Glutamatergic neuron (in vitro differentiated cells): ENCODE measurements at places on chromosomes 2 and 18.

DNA sequence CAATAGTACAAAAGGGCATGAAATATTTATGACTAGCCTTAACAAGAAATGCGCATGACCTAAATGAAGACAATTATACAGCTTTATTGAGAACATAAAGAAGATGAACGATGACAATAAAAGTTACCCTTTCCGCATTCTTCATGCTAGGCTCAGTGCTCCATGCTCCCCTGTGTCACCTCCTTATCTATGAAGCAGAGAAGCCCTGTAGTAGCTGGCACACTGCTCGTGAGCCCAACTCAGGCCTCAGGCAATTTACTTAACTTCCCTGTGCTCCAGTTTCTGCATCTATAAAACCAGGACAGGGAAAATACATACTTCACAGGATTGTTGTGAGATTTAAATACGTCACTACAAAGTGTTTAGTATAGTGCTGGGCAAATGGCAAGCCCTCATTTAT lies 34.5 kb upstream of the NABP1 start:
- H3K4me1 ChIP-seq, result no peaks in the 10 kb centered on the region
- no peak for DNase-seq
- H3K27ac ChIP-seq, result no peak overlapping the region
- H3K36me3 ChIP-seq, result no peaks in the 10 kb centered on the region

DNA sequence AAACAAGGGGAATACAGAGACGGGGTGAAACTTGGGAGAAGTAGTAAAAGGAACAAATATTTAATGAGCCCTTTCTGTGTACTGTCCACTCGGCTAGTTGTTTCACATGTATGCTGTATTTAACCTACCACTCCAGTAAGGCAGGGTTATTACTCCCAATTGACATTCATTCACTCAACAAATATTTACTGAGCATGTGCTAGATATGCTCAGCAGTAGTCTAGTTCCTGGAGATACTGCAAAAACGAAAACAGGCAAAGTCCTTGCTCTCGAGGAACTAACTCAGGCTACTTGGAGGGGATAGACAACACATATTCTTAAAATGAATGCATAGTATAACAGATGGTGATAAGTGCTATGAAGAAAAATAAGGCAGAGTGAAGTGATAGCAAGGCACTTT lies 207.3 kb downstream of the SS18 start:
- peaks cover 17% of the 10 kb centered on the region for H3K36me3 ChIP-seq
- DNase-seq, result no peak
- H3K27me3 ChIP-seq, result peaks cover 2% of the 10 kb centered on the region
- no peak overlapping the region for H3K4me3 ChIP-seq

GRCh38 chr18:59664329-59664728 lies 32.9 kb downstream of the CCBE1 start:
- no peaks in the 10 kb centered on the region for H3K36me3 ChIP-seq
- no peaks in the 10 kb centered on the region for H3K27me3 ChIP-seq
- peaks cover 3% of the 10 kb centered on the region for H3K4me1 ChIP-seq
- H3K27ac ChIP-seq, result no peak overlapping the region
- DNase-seq, result no peak

- H3K4me1 ChIP-seq, result peaks cover 26% of the 10 kb centered on the region
- no peak overlapping the region for H3K4me3 ChIP-seq
- H3K36me3 ChIP-seq, result no peaks in the 10 kb centered on the region
- DNase-seq, result no peak
Measured at GRCh38 chr2:36562973-36563532, 34.9 kb downstream of the FEZ2 start.

GRCh38 chr2:174247474-174248186 lies 702 bp downstream of the OLA1 start:
- H3K4me3 ChIP-seq, result peak overlapping the region; percentile 96
- DNase-seq, result no peak
- peaks cover 3% of the 10 kb centered on the region for H3K27me3 ChIP-seq
- H3K4me1 ChIP-seq, result peaks cover 10% of the 10 kb centered on the region

DNA sequence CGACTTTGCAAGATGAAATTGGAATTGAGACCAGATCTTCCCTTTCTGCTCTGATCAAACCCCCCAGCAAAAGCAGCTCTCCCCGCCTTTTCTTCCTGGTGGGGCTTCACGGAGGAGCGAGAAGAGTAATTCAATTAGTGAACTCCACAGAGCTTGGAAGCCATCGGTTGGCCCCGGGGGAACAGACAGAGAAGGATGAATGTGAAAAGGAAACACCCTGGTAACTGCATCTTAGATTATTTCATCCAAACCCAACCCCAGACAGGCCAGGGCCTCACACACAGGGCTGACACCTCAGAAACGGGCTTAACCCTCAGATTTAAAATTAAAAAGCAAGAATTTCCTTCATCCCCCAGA lies 18.3 kb downstream of the SMAD7 start:
- peak overlapping the region; percentile 0 for H3K27ac ChIP-seq
- peaks cover 52% of the 10 kb centered on the region for H3K4me1 ChIP-seq
- H3K4me3 ChIP-seq, result peak overlapping the region; percentile 69
- no peaks in the 10 kb centered on the region for H3K36me3 ChIP-seq

DNA sequence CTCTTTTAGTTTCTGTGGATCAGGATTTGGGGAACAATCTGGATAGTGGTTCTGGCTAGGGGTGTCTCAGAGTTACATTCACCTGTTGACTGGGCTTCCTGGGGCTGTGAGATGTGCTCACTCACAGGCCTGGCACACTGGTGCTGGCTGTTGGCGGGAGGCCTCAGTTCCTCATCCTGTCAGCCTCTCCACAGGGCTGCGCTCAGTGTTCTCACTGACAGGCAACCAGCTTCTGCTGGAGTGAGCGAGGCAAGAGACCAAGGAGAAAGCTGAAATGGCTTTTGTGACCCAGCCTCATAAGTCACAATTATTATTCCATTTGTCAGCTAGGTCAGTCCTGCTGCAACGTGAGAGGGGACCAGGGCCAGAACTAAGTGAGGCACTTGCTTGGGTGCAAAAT lies 180.6 kb upstream of the GLI2 start:
- H3K4me3 ChIP-seq, result no peak overlapping the region
- DNase-seq, result no peak
- H3K36me3 ChIP-seq, result no peaks in the 10 kb centered on the region
- H3K27ac ChIP-seq, result no peak overlapping the region

DNA sequence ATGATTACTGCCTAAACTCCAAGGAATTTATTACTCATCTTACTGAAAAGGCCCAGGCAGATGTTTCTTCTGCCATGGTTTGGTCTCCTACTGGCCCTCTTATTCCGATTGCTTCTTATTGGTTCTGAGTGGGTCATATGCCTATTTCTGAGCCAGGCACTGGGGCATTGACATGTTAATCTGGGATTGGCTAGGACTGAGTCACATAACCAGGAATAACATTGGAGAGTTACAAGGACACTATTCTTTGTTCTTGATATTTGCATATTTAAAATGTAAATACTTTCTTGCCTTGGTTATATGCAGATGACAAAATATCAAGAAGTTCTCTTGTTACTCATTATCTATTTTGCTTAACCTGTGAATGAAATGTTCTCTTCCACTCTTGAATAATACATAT lies 534.4 kb upstream of the SLC39A10 start:
- no peaks in the 10 kb centered on the region for H3K36me3 ChIP-seq
- H3K27ac ChIP-seq, result no peak overlapping the region
- no peak overlapping the region for H3K4me3 ChIP-seq

GRCh38 chr2:84776011-84776410 lies 104.9 kb downstream of the TRABD2A start:
- no peak for DNase-seq
- no peaks in the 10 kb centered on the region for H3K4me1 ChIP-seq
- H3K27ac ChIP-seq, result no peak overlapping the region
- H3K27me3 ChIP-seq, result no peaks in the 10 kb centered on the region
- H3K4me3 ChIP-seq, result no peak overlapping the region

DNA sequence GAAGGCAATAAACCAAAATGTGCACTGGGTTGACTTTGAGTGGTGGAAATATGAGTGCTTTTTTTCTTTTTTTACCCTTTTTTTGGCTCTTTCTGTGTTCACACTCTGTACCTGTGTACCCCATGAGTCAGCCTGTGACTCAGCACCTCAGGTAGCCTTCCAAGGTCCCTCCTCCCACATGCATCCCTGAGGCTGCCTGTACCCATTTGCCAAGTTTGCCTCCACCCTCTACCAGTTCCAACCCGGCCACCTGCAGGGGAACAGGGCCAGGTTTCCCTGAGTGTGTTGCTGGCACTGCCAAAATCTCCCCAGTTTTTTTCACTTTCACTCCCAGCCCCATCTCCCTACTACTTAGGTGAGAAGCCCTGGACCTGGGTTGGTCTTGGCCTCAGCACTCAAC lies 14.0 kb downstream of the CXCR1 start:
- H3K36me3 ChIP-seq, result no peaks in the 10 kb centered on the region
- H3K4me1 ChIP-seq, result no peaks in the 10 kb centered on the region
- DNase-seq, result no peak
- H3K27ac ChIP-seq, result no peak overlapping the region
- peaks cover 2% of the 10 kb centered on the region for H3K27me3 ChIP-seq

GRCh38 chr18:4510160-4510559 lies 55.1 kb upstream of the DLGAP1 start:
- no peaks in the 10 kb centered on the region for H3K27me3 ChIP-seq
- no peaks in the 10 kb centered on the region for H3K36me3 ChIP-seq
- DNase-seq, result no peak
- H3K4me1 ChIP-seq, result no peaks in the 10 kb centered on the region
- H3K4me3 ChIP-seq, result no peak overlapping the region

GRCh38 chr2:155266109-155266508 lies 567.6 kb downstream of the KCNJ3 start:
- H3K36me3 ChIP-seq, result peaks cover 8% of the 10 kb centered on the region
- no peaks in the 10 kb centered on the region for H3K4me1 ChIP-seq
- no peak overlapping the region for H3K4me3 ChIP-seq
- H3K27ac ChIP-seq, result no peak overlapping the region
- no peaks in the 10 kb centered on the region for H3K27me3 ChIP-seq

GRCh38 chr2:18797133-18797845 lies 207.9 kb upstream of the NT5C1B start:
- no peak overlapping the region for H3K27ac ChIP-seq
- no peaks in the 10 kb centered on the region for H3K36me3 ChIP-seq
- DNase-seq, result no peak

DNA sequence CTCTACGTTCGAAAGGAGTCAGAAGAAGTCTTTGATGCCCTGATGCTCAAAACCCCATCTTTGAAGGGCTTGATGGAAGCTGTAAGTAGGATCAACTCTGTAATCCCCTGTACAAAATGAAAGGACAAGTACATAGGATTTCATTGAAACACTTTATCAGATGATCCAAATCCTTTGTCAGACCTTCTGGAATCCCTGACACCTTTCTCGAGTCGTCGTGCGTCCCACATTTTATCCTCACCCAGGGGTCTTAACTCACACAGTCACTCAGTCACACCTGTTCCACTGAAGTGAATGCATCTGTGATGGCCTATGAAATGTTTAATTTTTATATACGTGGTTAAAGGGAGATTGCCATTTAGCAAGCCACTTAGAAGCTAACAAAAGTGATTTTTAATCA lies 44.8 kb downstream of the GRHL1 start:
- H3K4me3 ChIP-seq, result no peak overlapping the region
- H3K4me1 ChIP-seq, result peaks cover 2% of the 10 kb centered on the region
- H3K27me3 ChIP-seq, result no peaks in the 10 kb centered on the region
- no peak for DNase-seq
- H3K27ac ChIP-seq, result no peak overlapping the region

DNA sequence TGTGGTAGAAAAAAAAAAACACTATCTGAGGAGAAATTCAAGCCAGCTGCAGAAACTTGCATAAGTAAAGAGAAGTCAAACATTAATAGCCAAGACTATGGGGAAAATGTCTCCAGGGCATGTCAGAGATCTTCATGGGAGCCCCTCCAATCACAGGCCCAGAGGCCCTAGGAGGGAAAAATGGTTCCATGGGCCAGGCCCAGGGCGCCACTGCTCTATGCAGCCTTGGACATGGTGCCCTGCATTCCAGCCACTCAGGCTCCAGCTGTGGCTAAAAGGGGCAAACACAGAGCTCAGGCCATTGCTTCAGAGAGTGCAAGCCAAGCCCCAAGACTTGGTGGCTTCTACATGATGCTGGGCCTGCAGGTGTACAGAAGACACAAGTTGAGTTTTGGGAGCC lies 354.7 kb downstream of the NBAS start:
- no peaks in the 10 kb centered on the region for H3K4me1 ChIP-seq
- no peak for DNase-seq
- peaks cover 18% of the 10 kb centered on the region for H3K36me3 ChIP-seq

DNA sequence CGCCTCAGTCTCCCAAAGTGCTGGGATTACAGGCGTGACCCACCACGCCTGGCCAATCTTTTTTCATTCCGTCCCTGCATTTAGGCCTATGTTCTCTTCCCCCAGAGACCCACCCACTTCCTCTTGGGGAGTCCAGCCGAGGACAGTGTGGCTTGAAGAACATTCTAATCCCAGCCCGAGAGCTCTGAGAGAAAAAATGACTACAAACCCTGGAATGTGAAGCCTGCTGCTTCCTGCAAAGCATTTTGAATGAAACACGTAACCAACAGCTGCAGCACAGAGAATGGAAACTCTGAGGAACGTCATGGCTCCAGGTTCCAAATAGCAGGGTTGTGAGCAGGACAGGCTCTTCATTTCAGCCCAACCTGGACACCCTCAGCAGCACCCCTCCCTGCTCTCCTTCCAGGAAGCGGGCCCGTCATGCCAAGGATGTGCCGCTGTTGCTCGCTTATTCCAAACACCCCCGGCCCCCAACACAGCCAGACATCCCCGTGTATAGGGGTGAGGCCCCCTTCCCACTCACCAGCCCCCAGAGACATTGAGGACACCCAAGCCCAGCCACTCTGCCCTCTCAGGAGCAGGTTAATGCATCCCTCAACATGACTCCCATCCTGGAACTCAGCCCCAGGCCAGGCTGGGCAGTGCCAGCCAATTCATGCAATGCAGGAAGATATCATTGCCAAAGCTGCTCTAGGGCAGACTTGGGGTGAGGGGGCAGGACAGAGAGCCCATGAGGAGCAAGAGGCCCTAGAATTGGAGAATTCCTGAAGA lies 139.8 kb downstream of the ZFP36L2 start:
- peaks cover 21% of the 10 kb centered on the region for H3K4me1 ChIP-seq
- H3K36me3 ChIP-seq, result peaks cover 6% of the 10 kb centered on the region
- no peak for DNase-seq
- no peak overlapping the region for H3K4me3 ChIP-seq
- peaks cover 2% of the 10 kb centered on the region for H3K27me3 ChIP-seq
- no peak overlapping the region for H3K27ac ChIP-seq

- peak overlapping the region; percentile 95 for H3K27ac ChIP-seq
- peaks cover 27% of the 10 kb centered on the region for H3K36me3 ChIP-seq
- DNase-seq, result no peak
- H3K4me1 ChIP-seq, result peaks cover 20% of the 10 kb centered on the region
- no peak overlapping the region for H3K4me3 ChIP-seq
- peaks cover 5% of the 10 kb centered on the region for H3K27me3 ChIP-seq
Measured at GRCh38 chr2:234661849-234662248, 165.0 kb upstream of the ARL4C start.

DNA sequence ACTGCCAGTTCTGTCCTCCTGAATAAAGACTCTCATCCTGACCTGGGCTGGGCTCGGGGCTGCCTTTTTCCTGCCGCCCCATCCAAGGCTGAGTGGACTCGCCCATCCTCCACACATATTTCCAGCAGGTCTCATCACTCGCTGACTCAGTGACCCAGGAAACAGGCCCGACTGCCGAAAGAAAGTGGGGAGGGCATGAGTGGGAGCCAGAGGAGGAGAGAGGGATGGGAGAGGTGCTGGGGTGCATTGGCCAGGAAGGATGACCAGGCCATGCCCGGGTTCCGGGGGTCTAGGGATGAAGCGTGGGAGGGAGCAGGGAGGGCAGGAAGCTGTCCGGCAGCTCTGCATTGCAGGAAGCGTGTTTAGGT lies 66.7 kb downstream of the TWIST2 start:
- peaks cover 5% of the 10 kb centered on the region for H3K36me3 ChIP-seq
- no peak overlapping the region for H3K4me3 ChIP-seq
- H3K4me1 ChIP-seq, result no peaks in the 10 kb centered on the region
- DNase-seq, result no peak
